ENCODE measurements at places on chromosomes 1 and 21.

DNA sequence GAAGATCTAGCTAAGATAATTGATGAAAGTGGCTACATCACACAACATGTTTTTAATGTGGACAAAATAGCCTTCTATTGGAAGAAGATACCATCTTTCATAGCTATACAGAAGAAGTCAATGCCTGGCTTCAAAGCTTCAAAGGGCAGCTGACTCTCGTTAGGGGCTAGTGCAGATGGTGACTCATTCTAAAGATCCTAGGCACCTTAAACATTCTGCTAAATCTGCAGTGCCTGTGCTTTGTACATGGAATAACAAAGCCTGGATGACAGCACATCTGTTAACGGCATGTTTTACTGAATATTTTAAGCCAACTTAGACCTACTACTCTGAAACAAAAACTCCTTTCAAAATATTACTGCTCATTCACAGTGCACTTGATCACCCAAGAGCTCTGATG is 65.6 kb upstream of the USP24 start:
- DNase-seq, result no peak

GRCh38 chr1:200704986-200705500 is 33.6 kb upstream of the CAMSAP2 start:
- DNase-seq, result no peak

DNA sequence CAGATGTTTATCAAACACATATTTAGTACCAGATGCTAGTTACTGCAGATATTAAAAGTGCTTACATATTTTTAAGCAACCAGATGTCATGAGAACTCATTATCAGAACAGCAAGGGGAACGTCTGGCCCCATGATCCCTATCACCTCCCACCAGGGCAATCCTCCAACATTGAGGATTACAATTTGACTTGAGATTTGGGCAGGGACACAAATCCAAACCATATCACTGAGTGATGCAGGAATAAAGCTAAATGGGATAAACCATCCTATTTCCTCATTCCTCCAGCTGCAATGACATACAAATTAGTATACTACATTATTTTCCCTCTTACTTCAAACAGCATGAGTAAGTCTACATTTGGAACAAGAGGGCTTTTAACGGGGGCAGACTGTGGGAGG is 3.1 kb upstream of the KCNK2 start:
- DNase-seq, result no peak

GRCh38 chr1:47656719-47657685 is 219.2 kb downstream of the FOXD2 start:
- no peak for DNase-seq

DNA sequence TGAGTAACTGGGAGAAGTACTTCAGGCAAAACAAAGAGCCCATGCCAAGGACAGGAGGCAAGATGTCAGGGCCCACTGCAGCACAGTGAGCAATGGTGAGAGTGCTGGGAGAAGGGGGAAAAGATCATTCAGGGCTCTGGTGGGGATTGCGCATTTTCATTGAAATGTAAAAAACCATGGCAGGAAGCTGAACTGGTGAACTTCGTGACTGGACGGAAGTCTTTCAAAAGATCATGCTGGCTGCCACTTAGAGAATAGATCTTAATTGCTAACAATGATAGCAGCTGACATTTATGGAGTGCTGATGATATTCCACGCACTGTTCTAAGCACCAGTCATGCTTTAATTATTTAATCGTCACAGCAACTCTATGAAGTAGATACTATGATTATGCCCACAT is 107.0 kb downstream of the TGFBR3 start:
- no peak for DNase-seq

DNA sequence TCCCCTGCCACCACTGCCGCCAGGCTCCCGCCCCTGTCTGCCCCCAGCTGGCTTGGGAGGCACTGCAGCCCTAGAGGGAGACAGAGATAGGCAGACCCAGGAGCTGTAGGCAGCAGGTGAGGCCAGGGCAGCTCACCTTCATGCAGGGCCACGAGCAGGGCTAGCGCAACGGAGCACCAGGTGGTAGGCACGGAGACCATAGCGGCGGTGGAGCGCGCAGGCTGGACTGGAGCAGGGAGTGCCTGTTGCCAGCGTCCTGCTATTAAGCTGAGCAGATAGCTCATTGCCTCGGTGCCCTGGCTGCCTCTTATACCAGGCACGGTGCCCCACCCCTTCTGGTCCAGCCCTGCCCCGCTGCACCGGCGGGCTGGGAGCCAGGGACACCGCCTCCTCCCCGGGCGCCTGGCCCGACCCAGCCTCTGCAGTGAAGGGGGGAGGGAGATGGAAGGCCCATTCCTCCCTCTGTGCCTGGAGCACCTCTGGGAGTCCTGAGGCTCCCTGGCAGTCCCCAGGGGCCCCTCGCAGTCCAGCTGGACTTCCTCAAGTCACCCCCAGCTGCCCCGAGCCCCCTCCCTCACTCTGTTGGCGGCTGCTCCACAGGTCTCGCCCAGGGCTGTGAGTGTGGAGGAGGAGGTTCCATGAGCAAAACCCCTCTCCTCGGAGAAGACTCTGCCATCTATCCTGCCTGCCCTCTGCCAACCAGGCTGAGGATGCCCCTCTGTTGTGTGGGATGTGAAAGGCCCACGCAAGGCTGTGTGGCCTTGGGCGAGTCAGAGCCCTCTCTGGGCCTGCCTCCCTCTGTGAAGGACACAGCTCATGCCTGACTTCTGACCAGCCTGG is at the start of gene EDN2:
Gene EDN2, minus strand, starts transcription at position 282 of the 840 bp plus-strand sequence. Its CDS starts 82 bp downstream, at position 200.
- DNase-seq, result no peak

- DNase-seq, result no peak
Observed at GRCh38 chr1:167627615-167627864, 2.5 kb upstream of the RCSD1 start.

DNA sequence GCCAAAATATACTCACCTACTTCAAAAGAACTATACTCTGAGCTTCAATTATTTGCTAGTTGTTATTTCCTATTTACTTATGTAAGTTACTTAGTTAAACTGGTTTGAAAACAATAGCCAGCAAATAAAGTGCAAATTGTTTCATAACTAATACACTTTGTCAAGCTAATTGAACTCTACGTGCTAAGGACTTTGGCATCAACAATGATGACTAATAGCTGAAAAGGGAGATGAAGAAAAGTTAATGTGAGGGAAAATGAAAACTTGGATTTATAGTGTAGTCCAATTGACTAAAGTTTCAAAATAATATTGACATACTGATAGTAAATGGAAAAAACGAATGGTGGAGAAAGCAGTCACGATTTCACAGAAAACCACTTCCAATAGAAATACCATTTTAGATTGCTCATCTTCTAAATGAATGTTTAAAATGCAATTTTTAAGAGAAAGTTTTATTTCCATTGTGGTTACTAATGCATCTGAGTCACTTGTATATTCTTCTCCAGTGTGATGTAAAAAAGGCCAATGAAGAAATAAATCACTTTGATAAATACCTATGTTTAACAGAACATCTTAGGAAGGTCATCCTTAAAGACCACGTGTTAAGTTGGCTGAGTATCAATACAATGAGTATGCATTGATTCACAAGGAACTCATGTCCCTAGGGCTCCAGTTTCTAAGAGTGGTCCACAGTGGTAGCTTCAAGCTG is 455.2 kb downstream of the LTN1 start:
- no peak for DNase-seq

DNA sequence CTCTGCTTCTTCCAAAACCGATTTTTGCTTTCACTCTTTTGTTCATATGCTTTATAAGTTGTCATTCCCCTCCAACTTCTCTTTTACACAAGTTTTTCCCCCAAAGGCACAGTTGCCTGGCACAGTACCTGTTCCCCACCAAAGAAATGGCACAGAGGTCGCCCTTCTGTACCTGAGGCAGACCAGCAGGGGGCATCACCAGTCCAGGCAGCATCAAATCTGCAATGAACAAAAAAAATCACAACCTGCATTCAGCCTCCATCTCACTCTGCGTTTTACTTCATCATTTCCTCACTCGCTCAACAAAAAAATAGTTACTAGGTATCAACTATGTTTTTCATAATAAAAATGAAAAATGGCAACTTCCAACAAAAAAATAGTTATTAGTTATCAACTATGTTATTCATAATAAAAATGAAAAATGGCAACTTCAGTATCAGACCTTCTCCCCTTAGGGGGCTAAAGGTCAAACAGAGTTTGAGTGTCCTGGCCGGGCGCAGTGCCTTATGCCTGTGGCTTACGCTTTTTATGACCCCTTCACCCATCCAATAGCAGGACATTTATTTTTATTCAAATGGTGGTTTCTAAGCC is 4.1 kb downstream of the EIF2D start:
- peak; percentile 63 for DNase-seq

DNA sequence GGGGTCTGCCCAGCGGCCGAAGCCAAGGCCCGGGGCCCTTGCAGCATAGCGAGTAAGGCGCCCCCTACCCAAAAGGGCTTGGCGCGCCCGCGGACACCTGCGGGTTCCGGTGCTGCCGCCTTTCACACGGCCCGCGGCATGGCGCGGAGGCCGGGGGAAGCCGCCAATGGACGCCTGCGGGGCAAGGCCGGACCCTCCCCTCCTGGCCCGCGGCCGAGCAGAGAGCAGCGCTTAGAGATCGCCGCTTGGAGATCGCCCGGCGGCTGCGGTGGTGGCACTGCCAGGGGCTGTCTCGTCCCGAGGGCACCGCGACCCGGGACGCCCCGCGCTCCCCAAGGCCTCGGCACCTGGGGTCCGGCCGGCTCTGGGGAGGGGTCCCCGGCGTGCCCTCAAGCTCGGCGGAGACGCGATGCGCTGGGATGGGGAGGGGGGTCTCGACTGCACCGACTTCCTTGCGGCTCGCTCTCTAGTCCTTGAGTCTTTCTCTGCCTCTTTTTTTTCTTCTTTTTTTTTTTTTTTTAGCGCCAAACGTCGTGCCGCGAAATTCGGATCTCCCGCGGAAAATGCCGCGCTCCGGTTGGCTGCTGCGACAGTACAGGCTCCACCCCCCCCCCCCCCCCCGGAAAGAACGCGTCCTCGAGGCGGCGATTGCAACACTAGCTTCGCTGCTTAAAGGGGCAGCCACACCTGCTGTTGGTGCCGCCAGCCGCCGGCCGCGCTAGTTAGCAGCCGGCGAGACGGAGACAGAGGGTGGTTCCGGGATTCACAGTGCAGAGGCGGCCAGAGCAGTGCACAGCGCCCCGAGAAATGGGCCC is at the start of gene E2F2:
Gene E2F2, minus strand, starts transcription at position 487 of the 815 bp plus-strand sequence. Its CDS starts 440 bp downstream, at position 47.
- peak; percentile 87 for DNase-seq

GRCh38 chr1:25816112-25816718 is 3.5 kb upstream of the MTFR1L start:
- DNase-seq, result no peak

- DNase-seq, result no peak
Observed at GRCh38 chr1:203128716-203129500, 1.4 kb downstream of the ADORA1 start.

DNA sequence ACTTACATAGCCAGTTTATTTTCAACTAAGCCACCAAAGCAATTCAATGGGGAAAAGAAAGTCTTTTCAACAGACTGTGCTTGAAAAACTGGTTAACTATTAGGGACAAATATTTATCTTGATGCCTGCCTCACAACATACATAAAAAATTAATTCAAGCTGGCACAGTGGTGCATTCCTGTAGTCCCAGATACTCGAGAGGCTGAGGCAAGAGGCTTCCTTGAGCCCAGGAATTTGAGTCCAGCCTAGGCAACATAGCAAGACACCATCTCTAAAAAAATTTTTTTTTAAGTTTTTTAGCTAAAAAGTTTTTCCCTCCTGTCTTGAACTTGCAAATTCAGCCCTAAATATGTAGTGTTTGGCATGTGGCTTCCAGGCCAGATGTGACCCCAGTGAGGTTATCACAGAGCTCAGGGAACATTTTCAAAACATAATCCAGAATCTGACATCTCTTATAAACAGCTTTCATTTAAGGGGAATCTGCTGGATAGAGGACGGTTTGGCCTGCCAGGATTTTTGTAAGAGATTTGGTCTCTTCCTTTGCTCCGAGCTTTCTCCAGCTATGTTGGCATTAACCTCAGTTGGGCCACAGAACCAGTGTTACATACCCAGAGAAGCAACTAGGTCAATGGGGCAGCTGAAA is 46.4 kb downstream of the COL6A1 start:
- DNase-seq, result no peak

DNA sequence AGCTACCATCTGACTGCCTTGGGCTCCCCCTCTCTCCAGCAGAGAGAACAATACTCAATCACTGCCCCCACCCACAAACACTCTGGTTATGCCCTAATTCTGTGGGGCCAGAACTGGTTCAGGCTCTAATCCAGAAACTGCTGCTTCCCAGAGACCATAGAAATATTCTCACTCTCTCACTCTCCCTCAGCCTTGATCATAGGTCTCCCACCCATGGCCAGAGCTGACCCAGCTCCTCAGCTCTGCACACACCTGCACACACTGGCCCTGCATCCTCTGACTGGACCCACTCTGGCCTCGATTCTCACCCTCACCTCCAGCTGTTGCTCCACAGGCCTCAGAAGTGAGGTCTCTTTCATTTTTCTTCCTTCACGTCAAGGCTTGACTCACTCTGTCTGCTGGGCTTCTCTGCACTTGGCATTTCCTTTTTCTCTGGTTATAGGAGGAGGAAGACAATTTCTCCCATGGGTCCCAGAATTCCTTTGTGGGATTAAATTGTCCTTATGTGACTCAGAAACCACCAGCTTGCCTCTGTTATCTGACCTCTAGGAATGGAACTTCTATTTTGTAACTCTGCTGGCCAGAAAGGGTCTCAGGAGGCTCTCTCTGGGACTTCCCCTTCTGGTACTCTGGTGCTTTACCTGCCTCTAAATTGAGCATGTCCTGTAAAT is 15.6 kb upstream of the ZMYM6 start:
- DNase-seq, result no peak

- no peak for DNase-seq
Observed at GRCh38 chr21:45536301-45537081, 5.7 kb downstream of the SLC19A1 start.

GRCh38 chr1:109787211-109787844 is 23.6 kb upstream of the EPS8L3 start:
- DNase-seq, result no peak

DNA sequence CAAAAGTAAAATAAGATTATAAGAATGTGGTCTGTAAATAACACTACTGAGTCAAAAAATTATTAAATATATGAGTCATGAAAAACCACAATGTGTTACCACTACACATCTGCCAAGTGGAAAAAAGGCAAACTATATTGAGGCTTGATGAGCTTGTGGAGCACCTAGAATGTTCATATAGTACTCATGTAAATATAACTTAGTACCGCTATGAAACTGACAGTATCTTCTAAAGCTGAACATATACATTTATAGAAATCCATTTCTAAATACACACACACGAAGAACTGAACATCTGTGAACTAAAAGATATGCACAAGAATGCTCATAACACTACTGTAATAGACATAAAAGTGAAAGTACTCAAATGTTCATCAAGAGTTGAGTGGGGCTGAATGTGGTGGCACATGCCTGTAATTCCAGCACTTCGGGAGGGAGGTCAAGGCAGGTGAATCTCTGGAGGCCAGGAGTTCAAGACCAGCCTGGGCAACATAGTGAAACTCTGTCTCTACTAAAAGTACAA is 18.5 kb upstream of the GBP3 start:
- no peak for DNase-seq

- DNase-seq, result no peak
Observed at GRCh38 chr1:42730002-42730401, 10.0 kb downstream of the CLDN19 start.

DNA sequence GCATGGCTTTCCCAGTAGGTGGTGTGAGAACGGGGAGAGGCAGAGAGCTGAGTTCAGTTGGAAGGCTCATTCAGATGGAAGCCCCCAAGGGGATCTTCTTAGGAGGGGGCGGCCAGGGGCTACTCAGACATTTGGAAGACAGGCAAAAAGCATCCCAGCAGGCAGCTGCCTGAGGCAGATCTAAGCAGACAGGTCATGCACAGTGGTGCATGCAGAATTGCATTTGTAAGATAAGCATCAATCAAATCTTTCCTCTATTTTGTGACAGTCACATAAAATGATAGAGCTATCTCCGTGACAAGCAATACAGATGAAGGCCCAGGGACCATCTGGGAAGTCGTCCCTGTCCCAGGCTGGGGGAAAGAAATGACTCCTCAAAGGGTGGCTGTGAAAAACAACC is 3.8 kb downstream of the RAB3B start:
- no peak for DNase-seq

Measured in CD4-positive, alpha-beta T cell treated with Interleukin-15 for 4 hours (primary cell).